Kidney capillary endothelial cell (primary cell): ENCODE measurements at places on chromosomes 7 and 10.

GRCh38 chr10:71391701-71392100 is 5.0 kb upstream of the CDH23 start:
- DNase-seq = no peak

DNA sequence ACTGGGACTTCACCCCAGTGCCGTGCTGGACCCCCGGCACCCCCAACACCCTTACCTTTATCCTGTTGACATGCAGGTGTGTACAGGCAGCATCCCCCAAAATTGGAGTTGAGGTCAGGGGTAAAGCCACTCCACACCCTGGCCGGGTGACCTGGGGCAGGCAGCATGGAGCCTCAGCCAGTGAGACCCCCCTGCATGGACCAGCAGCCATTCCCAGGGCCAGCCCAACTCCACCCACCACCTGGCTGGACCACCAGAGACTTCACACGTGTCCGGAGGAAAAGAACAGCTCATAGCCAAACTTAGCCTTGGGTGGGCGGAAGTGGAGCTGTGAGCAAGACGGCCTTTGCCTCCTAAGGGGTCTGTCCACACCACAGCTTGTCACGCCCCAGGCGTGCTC is 413.0 kb upstream of the FOXK1 start:
- no peak for DNase-seq

DNA sequence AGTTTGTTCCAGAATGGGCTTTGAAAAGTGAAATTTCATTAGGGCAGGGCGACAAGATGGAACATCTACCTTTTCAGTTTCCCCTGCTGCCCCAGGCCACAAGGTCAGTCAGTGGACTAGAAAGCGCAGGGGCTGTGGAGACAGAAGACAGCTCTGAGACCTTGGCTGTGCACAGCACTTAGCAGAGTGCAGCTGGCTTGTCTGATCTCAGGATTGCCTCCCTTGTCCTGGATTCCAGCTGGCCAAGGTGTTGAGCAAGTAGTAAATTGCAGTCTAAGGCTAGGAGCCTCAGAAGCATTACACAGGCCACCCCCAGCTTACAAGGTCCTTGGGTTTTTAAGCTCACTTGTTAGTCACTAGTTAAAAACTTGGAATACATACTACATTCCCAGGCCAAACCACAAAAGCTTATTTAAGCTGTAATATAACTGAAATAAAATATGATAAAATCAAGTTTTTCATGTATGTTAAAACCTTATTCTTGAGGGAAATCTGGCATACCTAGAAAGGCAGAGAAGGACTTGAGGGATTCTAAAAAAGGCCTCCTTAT is 67.3 kb upstream of the NPY start:
- DNase-seq = no peak

DNA sequence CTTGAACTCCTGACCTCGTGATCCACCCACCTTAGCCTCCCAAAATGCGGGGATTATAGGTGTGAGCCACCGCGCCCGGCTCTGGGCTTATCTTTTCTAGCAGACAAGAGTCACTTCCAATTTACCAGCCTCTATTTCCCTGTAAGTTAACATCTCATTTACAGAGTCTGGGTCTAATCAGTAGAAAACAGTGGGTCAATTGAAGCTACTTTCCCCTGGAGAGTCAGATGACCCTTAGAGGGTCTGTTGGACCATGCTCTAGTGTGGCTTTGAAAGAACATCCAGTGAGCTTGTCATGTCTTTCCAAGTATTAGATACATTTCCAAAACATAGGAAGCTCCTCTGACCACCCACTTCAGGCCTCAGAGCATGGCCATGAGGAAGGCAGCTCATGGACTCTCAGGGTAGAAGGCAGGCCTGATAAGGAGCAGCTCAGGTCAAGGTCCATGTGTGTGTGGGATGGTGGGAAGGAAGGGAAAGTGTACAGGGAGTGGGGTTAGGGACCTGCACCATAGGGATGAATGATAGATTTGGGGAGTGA is 27.6 kb upstream of the RBM20 start:
- no peak for DNase-seq

DNA sequence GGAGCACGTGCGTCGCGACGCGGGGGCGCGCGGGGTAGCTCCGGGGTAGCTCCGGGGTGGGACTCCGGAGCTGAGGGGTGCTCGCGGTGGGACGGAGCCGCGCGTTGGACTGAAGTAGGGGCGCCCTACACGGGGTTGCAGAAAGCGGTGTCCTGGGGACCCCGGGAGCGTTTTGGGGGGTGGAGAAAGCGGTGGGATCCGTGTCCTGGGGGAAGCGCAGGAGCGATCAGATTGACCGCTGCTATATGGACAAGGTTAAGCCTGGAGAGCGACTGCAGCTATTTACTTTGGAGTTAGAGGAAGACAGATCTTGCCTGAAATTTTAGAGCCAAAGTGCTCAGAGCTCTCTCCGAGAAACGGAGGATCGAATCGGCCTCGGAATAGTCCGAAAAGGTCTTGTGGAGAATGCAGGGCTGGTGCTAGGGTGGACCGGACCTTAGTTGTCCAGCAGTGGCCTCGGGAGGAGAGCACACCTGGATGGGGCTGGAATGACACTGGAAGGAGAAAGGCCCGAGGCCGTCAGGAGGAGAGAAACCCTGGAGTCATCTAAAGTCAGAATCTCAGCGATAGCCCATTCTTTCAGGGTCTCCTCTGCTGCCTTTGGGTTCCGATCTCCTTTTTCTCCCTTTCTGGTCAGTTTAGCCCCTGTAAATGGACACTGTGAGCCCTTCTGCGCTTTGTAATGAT is 564 bp downstream of the PDSS1 start:
- DNase-seq = peak; percentile 6

- no peak for DNase-seq
Measured at GRCh38 chr7:69670701-69671100, 72.4 kb downstream of the AUTS2 start.
